ENCODE measurements at places on chromosomes 3 and 15.

GRCh38 chr3:124429129-124429815 is 301.0 kb upstream of the UMPS start:
- no peak for DNase-seq
- no peak overlapping the region for H3K27ac ChIP-seq
- H3K36me3 ChIP-seq: no peaks in the 10 kb centered on the region
- H3K27me3 ChIP-seq: peaks cover 4% of the 10 kb centered on the region

GRCh38 chr3:134877788-134878187 is 82.7 kb downstream of the EPHB1 start:
- no peak overlapping the region for H3K27ac ChIP-seq
- peaks cover 9% of the 10 kb centered on the region for H3K4me1 ChIP-seq
- H3K36me3 ChIP-seq: no peaks in the 10 kb centered on the region
- no peak overlapping the region for H3K4me3 ChIP-seq
- H3K27me3 ChIP-seq: no peaks in the 10 kb centered on the region
- DNase-seq: no peak

GRCh38 chr15:31476236-31476810 is 149.7 kb downstream of the KLF13 start:
- H3K4me3 ChIP-seq: no peak overlapping the region
- no peak overlapping the region for H3K27ac ChIP-seq
- no peak for DNase-seq
- no peaks in the 10 kb centered on the region for H3K27me3 ChIP-seq
- H3K36me3 ChIP-seq: no peaks in the 10 kb centered on the region
- H3K4me1 ChIP-seq: no peaks in the 10 kb centered on the region

DNA sequence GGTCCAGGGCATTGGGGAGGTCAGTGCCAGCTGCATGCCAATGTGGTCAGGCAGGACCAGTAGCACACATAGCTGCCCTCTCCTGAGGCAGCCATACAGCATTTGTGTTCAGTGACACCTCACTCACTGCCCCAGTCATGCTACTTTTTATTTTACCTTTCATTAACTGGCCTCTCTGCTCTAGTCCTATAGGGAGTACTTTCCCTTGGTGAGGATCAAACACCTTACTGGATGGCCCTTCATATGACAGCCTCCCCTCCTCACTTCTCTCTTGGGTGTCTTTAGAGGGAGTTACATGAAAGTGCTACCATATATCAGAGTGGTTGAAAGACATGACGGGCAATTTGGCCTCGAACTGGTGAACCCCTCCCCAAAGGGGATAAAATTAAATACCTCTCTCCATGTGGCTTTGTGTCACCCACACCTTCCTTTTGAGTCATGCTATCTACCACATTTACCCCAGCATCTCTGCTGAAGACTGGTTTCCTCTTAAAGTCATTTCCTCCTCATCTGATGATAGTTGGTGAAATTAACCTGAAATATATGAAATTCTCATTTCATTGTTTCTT is 17.6 kb downstream of the RLBP1 start:
- no peak for DNase-seq
- no peak overlapping the region for H3K27ac ChIP-seq
- no peak overlapping the region for H3K4me3 ChIP-seq

DNA sequence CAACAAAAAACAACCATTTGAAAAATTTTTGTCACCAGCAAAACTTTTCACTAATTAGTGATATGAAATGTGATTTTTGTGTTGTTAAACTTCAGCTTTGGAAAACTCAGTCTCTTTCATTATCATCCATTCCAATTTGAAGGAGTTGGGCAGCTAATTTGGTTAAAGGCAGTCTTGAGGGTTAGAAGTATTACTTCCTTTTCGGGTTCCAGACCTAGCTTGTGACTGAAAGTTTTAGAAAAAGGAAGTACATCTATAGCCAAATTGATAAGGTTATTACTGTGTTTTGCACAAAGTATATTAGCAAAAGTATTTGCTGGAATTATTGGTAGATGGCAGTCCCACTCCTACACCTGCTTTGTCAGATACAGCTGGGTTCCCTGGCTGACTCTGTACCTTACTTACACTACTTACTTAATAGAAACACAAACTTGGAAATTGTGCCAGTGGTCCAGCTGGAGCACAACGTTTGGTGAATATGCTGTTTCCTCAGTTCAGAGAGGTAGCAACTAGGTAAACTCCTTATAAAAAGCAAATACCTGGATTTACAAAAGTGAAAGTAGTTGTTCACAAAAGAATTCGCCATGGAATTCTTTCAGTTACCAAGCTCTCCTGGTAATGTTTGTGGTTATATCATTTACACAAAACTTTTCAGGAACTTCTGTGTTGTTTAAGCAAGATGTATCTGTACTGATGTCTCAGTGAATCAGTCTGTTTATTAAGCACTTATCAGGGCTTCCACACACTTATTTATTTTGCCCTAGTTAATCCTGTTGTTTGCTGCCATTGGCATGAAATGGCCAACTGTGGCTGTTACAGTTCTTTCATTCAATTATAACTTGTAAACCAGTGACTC is 31.6 kb downstream of the TIPARP start:
- no peak overlapping the region for H3K4me3 ChIP-seq
- H3K27ac ChIP-seq: no peak overlapping the region
- peaks cover 3% of the 10 kb centered on the region for H3K36me3 ChIP-seq
- peaks cover 45% of the 10 kb centered on the region for H3K4me1 ChIP-seq
- H3K27me3 ChIP-seq: no peaks in the 10 kb centered on the region

DNA sequence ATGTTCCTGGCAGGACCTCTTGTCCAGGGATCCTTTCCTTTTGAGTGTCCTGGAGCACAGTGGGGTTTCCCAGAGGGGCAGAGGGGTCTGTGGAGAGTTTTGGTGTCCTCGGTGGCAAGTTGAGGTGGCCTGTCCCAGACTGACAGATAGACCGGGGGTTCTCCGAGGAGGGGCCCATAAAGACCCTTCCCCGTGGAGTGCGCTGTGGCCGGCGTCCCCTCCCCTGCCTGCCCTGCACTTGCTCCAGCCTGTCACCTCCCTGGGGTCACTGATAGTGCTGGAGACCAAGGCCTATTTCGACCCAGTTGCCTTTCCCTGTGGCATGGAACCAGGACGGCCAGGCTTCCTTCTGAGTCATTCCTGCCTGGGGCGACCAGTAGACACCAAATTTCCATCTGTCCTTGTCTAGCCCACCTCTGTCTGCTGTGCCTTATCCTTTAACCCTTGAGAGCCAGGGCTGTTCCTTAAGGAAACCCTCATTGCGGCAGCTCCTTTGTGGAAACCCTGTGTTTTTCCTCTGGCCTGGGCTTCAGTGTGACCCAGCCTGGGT is 2.9 kb downstream of the MUC4 start:
- no peaks in the 10 kb centered on the region for H3K4me1 ChIP-seq
- no peak for DNase-seq
- H3K4me3 ChIP-seq: no peak overlapping the region
- H3K27me3 ChIP-seq: peaks cover 82% of the 10 kb centered on the region

- no peak overlapping the region for H3K27ac ChIP-seq
- no peaks in the 10 kb centered on the region for H3K36me3 ChIP-seq
- H3K4me1 ChIP-seq: no peaks in the 10 kb centered on the region
- H3K27me3 ChIP-seq: no peaks in the 10 kb centered on the region
Measured at GRCh38 chr3:54572197-54572895, 355.5 kb downstream of the LRTM1 start.

- DNase-seq: no peak
- no peak overlapping the region for H3K4me3 ChIP-seq
- H3K27ac ChIP-seq: no peak overlapping the region
- H3K27me3 ChIP-seq: no peaks in the 10 kb centered on the region
Measured at GRCh38 chr15:59321000-59321689, 51.5 kb downstream of the MYO1E start.

DNA sequence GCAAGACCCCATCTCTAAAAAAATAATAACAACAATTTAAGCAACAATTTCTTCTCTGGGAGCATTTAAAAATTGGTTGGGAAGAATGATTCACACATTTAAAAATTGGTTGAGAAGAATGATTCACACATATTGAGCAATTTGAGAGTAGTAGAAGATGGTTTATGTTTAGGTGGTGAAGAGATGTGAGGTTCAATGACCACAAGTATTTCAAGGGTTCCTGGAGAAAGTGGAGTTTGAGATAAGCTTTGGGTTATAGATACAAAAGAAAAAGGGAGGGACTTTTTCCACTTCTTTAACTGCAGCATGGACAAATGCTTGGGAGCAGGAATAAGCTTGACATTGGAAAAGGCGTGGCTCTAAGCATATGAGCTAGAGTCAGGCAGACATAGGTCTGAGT is 145.7 kb upstream of the NPHP3 start:
- H3K4me3 ChIP-seq: no peak overlapping the region
- H3K27ac ChIP-seq: no peak overlapping the region
- H3K4me1 ChIP-seq: no peaks in the 10 kb centered on the region
- DNase-seq: no peak
- no peaks in the 10 kb centered on the region for H3K36me3 ChIP-seq
- H3K27me3 ChIP-seq: no peaks in the 10 kb centered on the region

- H3K4me1 ChIP-seq: no peaks in the 10 kb centered on the region
- no peak overlapping the region for H3K27ac ChIP-seq
- peaks cover 26% of the 10 kb centered on the region for H3K36me3 ChIP-seq
Measured at GRCh38 chr3:44948239-44948638, 27.7 kb downstream of the ZDHHC3 start.

DNA sequence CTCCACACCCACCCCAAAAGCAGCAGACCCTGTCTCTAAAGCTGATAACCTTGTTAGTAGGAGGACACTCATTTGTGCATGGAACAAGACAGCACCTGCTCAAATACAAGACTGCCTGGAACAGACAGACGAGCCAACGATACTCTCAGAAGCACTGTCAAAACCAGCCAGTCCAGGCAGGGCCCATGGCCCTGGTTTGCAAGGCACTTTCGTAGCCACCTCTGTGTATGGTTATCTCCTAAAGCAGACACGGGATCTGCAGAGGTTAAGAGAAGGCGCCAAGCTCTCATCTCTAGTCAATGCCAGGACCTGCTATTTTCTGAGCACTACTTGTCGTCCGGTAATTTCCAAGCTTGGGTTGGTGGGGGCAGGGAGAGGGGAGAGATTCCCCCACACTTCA is 10.5 kb downstream of the NTRK3 start:
- H3K4me3 ChIP-seq: no peak overlapping the region
- no peak for DNase-seq
- no peaks in the 10 kb centered on the region for H3K36me3 ChIP-seq
- no peak overlapping the region for H3K27ac ChIP-seq

GRCh38 chr15:96796841-96797240 is 466.3 kb downstream of the NR2F2 start:
- no peak overlapping the region for H3K27ac ChIP-seq
- no peaks in the 10 kb centered on the region for H3K4me1 ChIP-seq
- H3K36me3 ChIP-seq: no peaks in the 10 kb centered on the region
- DNase-seq: no peak
- H3K27me3 ChIP-seq: peaks cover 1% of the 10 kb centered on the region

- DNase-seq: no peak
- no peaks in the 10 kb centered on the region for H3K27me3 ChIP-seq
- no peaks in the 10 kb centered on the region for H3K36me3 ChIP-seq
- no peak overlapping the region for H3K27ac ChIP-seq
- H3K4me1 ChIP-seq: no peaks in the 10 kb centered on the region
Measured at GRCh38 chr3:7428206-7428718, 567.3 kb downstream of the GRM7 start.

GRCh38 chr3:61537366-61537765 is 24.0 kb upstream of the PTPRG start:
- DNase-seq: no peak
- H3K27me3 ChIP-seq: no peaks in the 10 kb centered on the region
- no peaks in the 10 kb centered on the region for H3K36me3 ChIP-seq
- peaks cover 14% of the 10 kb centered on the region for H3K4me1 ChIP-seq
- no peak overlapping the region for H3K4me3 ChIP-seq
- no peak overlapping the region for H3K27ac ChIP-seq

GRCh38 chr3:136545664-136546268 is 206.4 kb downstream of the STAG1 start:
- H3K27me3 ChIP-seq: no peaks in the 10 kb centered on the region
- H3K4me1 ChIP-seq: no peaks in the 10 kb centered on the region
- H3K27ac ChIP-seq: no peak overlapping the region

DNA sequence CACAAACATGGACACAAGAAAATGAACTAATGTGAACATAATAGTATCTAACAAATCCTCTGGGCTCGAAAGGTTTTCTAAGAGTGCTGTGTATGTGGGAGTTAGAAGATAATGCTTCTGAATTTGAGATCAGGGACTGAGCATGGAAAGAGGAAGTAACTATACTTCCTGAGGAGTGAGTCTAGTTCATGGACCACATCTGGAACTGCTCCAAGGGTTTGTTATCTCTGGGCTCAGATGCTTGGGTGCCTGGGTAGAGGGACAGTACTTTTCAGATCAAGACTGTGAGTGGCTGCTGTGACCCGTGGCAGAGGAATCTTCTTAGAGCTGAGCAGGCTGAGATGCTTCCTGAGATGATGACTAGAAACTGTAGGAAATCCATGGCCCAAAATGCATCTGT is 28.5 kb downstream of the TBC1D23 start:
- H3K27ac ChIP-seq: no peak overlapping the region
- H3K4me3 ChIP-seq: no peak overlapping the region
- H3K27me3 ChIP-seq: no peaks in the 10 kb centered on the region
- no peak for DNase-seq
- H3K36me3 ChIP-seq: peaks cover 49% of the 10 kb centered on the region

All from HepG2 (cell line).